ENCODE measurements at places on chromosomes 13 and 19. TPM values are rescaled to one million over a fixed set of nuclear protein-coding genes. Genes with fewer than 3 reads are reported as not detected.

- H3K27me3 ChIP-seq, result no peaks in the 10 kb centered on the region
- no peak overlapping the region for H3K4me3 ChIP-seq
- H3K36me3 ChIP-seq, result no peaks in the 10 kb centered on the region
- DNase-seq, result no peak
- H3K4me1 ChIP-seq, result peaks cover 4% of the 10 kb centered on the region
- no peak overlapping the region for H3K27ac ChIP-seq
Observed at GRCh38 chr13:65595916-65596315, 1634.2 kb downstream of the PCDH9 start.

DNA sequence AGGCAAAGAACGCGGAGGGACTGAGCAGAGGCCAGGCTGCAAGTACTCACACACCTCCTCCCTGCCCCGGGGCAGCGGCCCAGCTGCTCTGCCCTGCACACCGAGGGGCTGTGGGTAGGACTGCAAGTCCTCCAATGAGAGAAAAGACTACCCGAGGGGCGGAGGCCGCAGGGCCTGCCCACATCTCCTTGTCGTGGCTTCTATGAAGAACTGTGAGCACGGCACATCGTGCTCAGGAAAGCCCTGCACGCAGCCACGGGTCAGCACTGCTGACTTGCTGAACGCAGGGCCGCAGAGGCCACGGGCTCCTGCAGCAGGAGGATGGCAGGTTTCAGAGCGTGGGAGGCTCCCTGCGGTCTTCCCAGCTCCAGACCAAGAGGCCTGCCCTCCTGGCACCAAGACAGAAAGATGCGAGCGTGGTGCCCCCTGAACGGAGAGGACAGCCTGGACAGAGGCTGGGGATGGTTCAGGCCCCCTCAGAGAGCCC is 37.4 kb downstream of the CEBPG start:
- no peak overlapping the region for H3K27ac ChIP-seq
- no peaks in the 10 kb centered on the region for H3K36me3 ChIP-seq
- H3K4me1 ChIP-seq, result no peaks in the 10 kb centered on the region
- H3K4me3 ChIP-seq, result no peak overlapping the region
- no peak for DNase-seq

DNA sequence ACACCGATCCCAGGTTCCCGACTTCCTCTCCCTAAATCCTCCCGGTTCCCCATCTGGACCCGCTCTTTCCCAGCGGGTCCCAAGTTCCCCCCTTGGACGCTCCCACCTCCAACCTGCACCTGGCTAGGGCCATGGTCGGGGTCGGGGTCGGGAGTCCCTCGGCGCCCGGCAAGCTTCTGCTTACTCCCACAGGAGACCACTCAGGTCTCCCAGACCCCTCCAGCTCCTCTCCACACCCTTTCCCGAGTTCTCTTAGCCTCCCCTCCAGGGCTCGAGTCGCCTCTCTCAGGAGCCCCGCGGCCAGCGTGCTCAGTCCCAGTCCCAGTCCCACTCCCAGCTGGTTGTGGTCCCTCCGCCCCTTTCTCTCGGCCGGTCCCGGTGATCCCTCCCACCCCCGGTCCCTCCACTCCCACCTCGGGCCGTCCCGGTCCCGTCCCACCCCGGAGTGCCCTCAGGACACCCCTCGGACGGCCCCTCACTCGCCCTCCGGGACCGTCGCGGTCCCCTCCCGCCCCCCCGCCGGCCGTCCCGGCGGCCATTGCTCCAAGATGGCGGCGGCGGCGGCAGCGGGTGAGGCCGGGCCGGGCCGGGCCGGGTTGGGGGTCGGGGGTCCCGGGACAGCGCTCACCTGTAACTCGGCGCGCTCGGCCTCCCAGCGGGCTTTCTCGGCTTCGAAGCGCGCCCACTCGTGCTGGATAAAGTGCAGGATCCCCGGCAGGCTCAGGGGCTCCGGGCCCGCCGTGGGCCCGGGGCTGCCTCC is at the start of gene FKRP:
Gene FKRP, plus strand, starts transcription at position 537 of the 760 bp plus-strand sequence. CDS start 9,394 bp downstream, outside the sequence.
- H3K4me1 ChIP-seq, result peaks cover 7% of the 10 kb centered on the region
- H3K27ac ChIP-seq, result peak within 1 kb of the TSS; percentile 85
- peak; percentile 52 for DNase-seq
- no peaks in the 10 kb centered on the region for H3K27me3 ChIP-seq
- H3K36me3 ChIP-seq, result no peaks in the 10 kb centered on the region

Gene TBCB
- polyA plus RNA-seq, result 109 TPM

Gene STK24
- 26.6 TPM for polyA plus RNA-seq
